Posterior vena cava (tissue), 2 donors: ENCODE measurements at places on chromosomes 1 and 21. TPM values are rescaled to one million over a fixed set of nuclear protein-coding genes. Genes with fewer than 3 reads are reported as not detected.

ELK4 gene
- total RNA-seq = 49.8 TPM

LYPLAL1 gene
- 56.3 TPM for total RNA-seq

TADA1 gene
- 9.6 TPM for total RNA-seq

LHX4 gene
- total RNA-seq = not detected

NUDT17 gene
- 1.8 TPM for total RNA-seq

C1orf105 gene
- total RNA-seq = not detected

TENT5C gene
- total RNA-seq = 3.6 TPM

ARMH1 gene
- 1.0 TPM for total RNA-seq

PDIK1L gene
- total RNA-seq = 8.1 TPM

CD1B gene
- not detected for total RNA-seq

PAQR6 gene
- total RNA-seq = 1.9 TPM

AMPD1 gene
- not detected for total RNA-seq

RGS5 gene
- 297 TPM for total RNA-seq

ITPKB gene
- 24.4 TPM for total RNA-seq

PRPF38B gene
- total RNA-seq = 29.8 TPM

CRP gene
- 0.65 TPM for total RNA-seq

TNNI3K gene
- total RNA-seq = 6.4 TPM

PRR9 gene
- total RNA-seq = not detected

LCE2C gene
- not detected for total RNA-seq

ETV3L gene
- not detected for total RNA-seq

ST6GALNAC5 gene
- 21.8 TPM for total RNA-seq

GUCA2A gene
- not detected for total RNA-seq

ZNF697 gene
- total RNA-seq = 5.9 TPM

SPRR5 gene
- total RNA-seq = not detected

RIPPLY3 gene
- total RNA-seq = not detected

DMBX1 gene
- not detected for total RNA-seq

RPE65 gene
- total RNA-seq = not detected

CYYR1 gene
- total RNA-seq = 18.1 TPM

PTGFR gene
- total RNA-seq = 9.5 TPM

GPR89B gene
- 11.3 TPM for total RNA-seq

PMVK gene
- total RNA-seq = 31.5 TPM

MCOLN3 gene
- 0.38 TPM for total RNA-seq

S100A7 gene
- not detected for total RNA-seq

SERTAD4 gene
- total RNA-seq = 1.7 TPM

FCRLB gene
- 0.38 TPM for total RNA-seq

SDE2 gene
- total RNA-seq = 18.0 TPM

SERBP1 gene
- total RNA-seq = 119 TPM

TMPRSS3 gene
- total RNA-seq = not detected

CHIA gene
- not detected for total RNA-seq

AMY2B gene
- 15.6 TPM for total RNA-seq

LENEP gene
- total RNA-seq = not detected

C4BPA gene
- total RNA-seq = 0.37 TPM

F3 gene
- total RNA-seq = 72.2 TPM

PLEKHM2 gene
- total RNA-seq = 75.9 TPM

ACTN2 gene
- 3.7 TPM for total RNA-seq

CD34 gene
- total RNA-seq = 154 TPM

MATN1 gene
- not detected for total RNA-seq

DAB1 gene
- 78.3 TPM for total RNA-seq

LYPD8 gene
- not detected for total RNA-seq

KLF17 gene
- total RNA-seq = 0.24 TPM

RAB42 gene
- total RNA-seq = 4.2 TPM

VWA1 gene
- total RNA-seq = 67.7 TPM

TAF1A gene
- total RNA-seq = 6.1 TPM
